ENCODE measurements at places on chromosomes 3 and 15.

- no peak for DNase-seq
Measured at GRCh38 chr3:58392181-58392580, 41.5 kb downstream of the PDHB start.

GRCh38 chr3:127857333-127857732, 35.0 kb upstream of the MGLL start:
- DNase-seq = no peak

GRCh38 chr3:23808525-23808924, 2.8 kb downstream of the UBE2E1 start:
- no peak for DNase-seq

DNA sequence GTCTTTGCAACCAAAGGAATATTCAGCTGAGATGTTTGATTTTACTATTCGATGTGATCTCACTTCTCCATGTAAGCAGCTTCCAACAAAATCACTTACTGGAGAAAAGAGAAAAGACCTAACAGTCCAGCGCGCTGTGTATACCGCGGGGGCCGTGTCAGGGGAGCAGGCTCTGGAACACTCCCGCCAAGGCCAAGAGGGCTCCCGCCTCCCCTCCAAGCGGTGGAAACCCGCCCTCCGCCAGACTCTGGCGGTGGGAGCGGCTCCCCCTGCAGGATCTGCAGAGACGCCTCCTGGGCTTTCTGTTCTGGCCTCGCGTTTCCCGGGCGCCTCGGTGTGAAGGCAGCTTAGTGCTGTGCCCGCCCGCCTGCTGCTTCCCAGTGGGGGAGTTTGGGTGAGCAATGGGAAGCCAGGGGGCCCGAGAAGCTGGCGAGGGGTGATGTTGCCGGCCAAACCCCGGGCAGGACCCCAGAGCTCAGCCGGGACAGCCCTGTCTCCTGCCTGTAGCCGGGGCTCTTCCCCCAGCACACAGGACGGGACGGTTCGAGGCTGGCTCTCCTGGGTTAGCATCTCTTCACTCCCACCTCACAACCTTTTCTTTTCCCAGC, 36.3 kb downstream of the CHST14 start:
- DNase-seq = peak; percentile 24

DNA sequence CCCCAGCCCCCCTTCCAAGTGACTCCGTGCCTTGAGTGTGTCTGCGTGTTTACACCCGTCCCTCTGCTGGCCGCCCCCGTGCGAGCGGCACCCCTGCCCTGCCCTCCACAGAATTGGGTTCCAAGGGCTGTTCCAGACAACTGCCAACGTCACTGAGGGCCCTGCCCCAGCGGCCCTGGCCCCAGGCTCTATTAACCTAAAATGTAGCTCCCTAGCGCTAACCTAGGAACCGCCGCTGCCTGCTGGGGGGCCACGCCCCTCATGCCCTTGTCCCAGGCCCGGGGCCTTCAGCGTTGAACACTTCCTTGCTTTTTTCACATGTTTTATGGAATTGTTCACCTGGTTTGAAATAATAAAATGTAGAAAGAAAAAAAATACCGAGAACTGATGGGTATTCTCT, 10.0 kb upstream of the SEMA3B start:
- DNase-seq = no peak

GRCh38 chr3:194486540-194487288, at the start of gene ATP13A3:
TSS of gene ATP13A3 (minus strand) at chr3:194487002. CDS start at chr3:194462190, 24,812 bp downstream.
- peak; percentile 91 for DNase-seq

DNA sequence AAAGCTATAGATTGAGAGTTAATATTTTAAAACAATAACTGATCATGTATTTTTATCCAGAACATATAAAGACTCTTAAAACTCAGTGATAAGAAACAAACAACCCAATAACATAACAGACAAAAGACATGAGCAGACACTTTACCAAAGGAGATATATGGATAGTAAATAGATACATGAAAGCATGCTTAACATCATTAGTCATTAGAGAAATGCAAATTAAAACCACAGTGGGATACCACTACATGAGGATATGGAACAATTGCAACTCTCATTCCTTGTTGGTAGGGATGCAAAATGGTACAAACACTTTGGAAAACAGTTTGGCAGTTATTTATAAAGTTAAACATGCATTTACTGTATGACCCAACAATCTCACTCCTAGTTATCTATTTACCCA, 95.0 kb downstream of the IQCH start:
- no peak for DNase-seq

DNA sequence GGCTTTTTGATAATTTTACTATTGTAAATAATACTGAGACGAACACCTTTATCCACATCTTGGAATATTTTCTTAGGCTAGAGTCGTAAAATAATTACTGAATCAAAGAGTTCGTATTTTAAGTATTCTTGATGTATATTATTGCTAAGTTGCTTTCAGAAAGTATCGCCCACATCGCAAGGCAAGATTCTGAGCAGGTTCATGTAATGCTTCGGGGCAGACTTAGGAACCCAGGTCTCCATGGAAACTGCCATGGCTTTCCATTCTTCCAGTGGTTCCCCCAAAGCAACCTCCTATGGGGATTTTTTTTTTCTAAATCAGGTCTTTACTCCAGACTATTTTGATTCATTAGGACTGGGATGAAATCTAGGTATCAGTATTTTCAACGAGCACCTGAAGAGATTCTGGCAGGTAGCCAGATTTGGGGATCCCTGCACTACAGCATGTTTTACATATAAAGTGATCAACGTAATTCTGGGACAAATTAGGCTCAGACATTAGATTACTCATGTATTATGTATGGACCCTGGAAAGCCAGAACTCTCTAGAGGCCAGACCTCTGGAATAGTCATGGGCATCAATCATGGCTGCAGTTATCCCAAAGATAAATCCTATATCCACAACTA, 86.5 kb downstream of the B3GNT5 start:
- DNase-seq = no peak

DNA sequence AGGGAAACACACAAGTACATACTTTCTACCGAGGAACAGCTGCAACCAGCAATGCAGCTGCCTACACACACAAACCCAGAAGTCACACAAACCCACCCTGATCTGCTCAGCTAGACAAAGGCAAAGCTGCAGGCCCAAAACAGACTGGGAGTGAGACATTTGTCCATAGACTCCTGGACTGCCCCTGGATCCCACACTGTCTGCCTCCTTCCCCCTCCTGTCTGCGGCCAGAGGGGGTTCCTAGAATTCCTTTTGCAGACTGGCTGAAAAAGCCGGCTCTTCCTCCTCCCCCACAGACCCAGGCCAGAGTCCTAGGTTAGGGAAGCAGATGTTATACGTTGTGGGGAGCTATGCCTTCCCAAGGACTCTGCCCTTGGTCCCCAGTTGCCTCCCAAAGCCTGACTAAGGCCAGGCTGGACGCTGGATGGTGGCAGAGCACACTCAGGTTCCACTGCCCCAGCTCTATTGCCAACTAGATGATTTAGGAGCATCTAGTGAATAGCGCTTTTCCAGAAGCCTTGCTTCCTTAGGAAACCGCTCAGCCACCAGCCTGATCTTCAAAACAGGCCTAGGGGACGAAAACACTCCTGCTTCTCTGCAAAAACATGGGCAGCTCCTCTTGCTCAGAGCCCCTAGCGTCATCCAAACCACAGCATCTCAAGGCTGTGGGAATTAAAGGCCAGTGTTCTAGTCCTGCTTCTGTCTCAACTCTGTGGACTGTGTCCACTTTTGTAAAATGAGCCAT, 37.4 kb upstream of the CILP start:
- DNase-seq = no peak

DNA sequence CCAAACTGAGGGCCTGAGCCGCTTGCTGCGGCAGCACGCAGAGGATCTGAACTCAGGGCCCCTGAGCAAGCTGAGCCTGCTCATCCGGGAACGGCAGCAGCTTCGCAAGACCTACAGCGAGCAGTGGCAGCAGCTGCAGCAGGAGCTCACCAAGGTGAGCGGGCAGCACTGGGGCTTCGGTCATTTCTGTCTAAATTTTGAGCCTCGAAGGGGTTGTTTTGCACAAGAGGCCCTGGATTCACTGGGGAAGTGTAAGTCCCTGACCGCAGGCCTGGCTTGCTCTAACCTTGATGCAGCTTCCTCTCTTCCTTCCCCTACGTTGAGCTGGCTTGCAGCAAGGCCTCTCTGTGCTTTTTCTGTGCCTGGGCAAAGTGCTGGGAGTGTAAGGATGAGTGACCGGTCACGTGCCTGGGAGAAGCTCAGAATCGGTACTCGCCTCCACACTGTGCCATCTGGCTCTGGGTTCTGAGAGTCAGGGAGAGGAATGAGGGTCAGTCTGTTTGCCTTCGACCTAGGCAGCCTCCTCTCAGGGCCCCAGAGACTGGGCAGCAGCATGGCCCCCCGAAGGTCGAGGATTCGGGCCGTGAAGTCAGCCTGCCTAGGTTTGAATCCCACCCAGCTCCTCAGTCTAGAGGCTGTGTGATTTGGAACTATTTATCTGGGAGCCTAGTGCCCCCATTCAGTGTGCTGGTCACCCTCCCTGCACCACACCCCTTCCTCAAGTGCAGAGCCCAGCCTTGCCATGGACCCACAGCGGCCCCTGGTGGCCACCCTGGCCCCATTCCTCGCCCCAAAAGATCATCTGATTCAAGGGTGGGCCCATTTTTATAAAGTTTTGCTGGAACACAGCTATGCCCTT, 1.4 kb downstream of the FES start:
- DNase-seq = peak; percentile 38

- no peak for DNase-seq
Measured at GRCh38 chr3:105876780-105877327, 8.0 kb upstream of the CBLB start.

- DNase-seq = no peak
Measured at GRCh38 chr3:78761126-78761525, 1006.7 kb downstream of the ROBO1 start.

DNA sequence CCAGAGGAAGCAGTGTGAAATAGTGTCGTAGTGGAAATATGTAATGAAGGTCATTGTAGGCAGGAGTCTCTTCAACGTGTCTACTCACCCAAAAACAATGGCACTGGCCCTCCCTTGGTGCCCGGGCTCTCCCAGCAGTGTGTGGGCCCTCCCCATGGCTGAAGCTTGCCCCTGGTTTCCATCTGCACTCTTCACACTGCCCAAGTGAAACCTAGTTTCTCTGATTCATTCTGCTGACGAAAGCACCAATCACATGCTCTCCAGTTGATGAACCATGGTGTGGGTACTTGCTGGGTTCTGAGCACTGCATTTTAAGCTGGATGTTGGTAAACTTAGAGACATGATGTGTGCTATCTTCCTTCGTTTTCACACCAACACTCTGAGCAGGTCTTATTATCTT, 61.0 kb upstream of the AGBL1 start:
- no peak for DNase-seq

GRCh38 chr3:188264226-188265207, 110.6 kb downstream of the LPP start:
- no peak for DNase-seq

GRCh38 chr15:82021992-82022391, 23.8 kb downstream of the MEX3B start:
- no peak for DNase-seq

GRCh38 chr3:81955878-81956277, 194.4 kb upstream of the GBE1 start:
- no peak for DNase-seq

DNA sequence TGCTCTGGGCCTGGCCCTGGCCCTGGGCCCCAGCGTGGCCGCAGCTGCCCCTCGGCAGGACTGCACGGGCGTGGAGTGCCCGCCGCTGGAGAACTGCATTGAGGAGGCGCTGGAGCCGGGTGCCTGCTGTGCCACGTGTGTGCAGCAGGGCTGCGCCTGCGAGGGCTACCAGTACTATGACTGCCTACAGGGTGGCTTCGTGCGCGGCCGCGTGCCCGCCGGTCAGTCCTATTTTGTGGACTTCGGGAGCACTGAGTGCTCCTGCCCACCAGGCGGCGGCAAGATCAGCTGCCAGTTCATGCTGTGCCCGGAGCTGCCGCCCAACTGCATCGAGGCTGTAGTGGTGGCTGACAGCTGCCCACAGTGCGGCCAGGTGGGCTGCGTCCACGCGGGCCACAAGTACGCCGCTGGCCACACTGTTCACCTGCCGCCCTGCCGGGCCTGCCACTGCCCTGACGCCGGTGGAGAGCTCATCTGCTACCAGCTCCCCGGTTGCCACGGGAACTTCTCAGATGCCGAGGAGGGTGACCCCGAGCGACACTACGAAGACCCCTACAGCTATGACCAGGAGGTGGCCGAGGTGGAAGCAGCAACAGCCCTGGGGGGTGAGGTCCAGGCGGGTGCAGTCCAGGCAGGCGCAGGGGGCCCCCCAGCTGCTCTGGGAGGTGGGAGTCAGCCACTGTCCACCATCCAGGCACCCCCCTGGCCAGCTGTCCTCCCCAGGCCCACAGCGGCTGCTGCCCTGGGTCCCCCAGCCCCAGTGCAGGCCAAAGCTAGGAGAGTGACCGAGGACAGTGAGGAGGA, 21.7 kb downstream of the FBLN2 start:
- DNase-seq = no peak

- DNase-seq = no peak
Measured at GRCh38 chr15:85672332-85673084, 122.2 kb downstream of the KLHL25 start.

DNA sequence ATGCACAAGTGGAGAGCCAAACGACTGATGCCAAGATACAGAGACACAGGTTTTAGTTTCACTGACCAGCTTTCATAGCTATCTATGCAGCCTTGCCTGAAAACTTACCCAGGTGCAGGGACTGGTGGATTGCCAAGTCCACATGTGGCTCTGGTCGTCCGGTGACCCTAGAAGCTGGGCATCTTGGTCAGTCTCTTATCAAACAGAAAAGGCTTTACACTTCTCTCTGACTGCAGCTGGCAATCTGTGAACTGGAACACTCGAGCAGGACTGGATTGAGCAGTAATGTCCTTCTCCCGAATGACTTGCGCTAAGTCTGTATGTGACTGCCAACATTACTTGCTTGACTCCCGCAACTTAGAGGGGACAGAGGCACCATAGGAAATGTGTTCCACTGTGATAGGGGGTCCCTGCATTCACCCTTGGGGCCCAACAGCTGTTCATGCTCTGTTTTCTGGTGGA, 63.0 kb upstream of the SIAH2 start:
- DNase-seq = no peak

- no peak for DNase-seq
Measured at GRCh38 chr3:168705412-168705811, 609.7 kb upstream of the GOLIM4 start.

- DNase-seq = no peak
Measured at GRCh38 chr15:90836296-90836871, 32.0 kb upstream of the FURIN start.

- DNase-seq = no peak
Measured at GRCh38 chr3:77147836-77148578, 108.1 kb downstream of the ROBO2 start.

DNA sequence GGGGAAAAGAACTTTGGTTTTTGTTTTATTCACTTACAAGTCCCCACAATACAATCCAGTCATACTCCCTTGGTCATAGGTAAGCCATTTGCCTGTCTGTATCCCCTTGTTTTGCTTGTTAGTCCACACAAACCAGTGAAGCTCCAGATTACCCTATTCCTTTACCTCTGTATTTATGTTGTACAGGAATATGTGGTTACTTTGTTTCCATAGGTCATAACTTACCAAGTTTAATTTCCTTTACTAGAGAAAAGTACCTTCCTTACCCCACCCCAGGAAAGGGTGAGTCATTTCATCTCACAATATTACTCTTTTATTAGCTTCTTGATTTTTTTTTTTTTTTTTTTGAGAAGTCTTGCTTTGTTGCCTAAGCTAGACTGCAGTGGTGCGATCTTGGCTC, 113.4 kb upstream of the LRRFIP2 start:
- no peak for DNase-seq
